ENCODE measurements at places on chromosomes 16 and 17. TPM values are rescaled to one million over a fixed set of nuclear protein-coding genes. Genes with fewer than 3 reads are reported as not detected.

The TP53TG3B gene
- not detected for total RNA-seq

The C1QTNF8 gene
- not detected for total RNA-seq

The CORO6 gene
- total RNA-seq = 0.82 TPM

The KRTAP4-1 gene
- total RNA-seq = not detected

The CYTH1 gene
- total RNA-seq = 53.4 TPM

The TBKBP1 gene
- 13.9 TPM for total RNA-seq

The SLC47A2 gene
- under 0.01 TPM for total RNA-seq

The FBXL16 gene
- total RNA-seq = 4.5 TPM

The TMEM238L gene
- total RNA-seq = not detected

The CDH16 gene
- total RNA-seq = not detected

The KCNH4 gene
- total RNA-seq = 0.41 TPM

The GINS2 gene
- total RNA-seq = 4.9 TPM

The SLC13A2 gene
- total RNA-seq = not detected

The UBALD1 gene
- total RNA-seq = 1.6 TPM

The SAP30BP gene
- total RNA-seq = 39.9 TPM

The GRIN2A gene
- 6.9 TPM for total RNA-seq

The DNAI2 gene
- total RNA-seq = not detected

The AGRP gene
- not detected for total RNA-seq

The FAM83G gene
- total RNA-seq = 0.41 TPM

The RPS15A gene
- total RNA-seq = 1,618 TPM

The ADORA2B gene
- total RNA-seq = 4.1 TPM

The AATK gene
- 8.2 TPM for total RNA-seq

The KIFC3 gene
- 46.1 TPM for total RNA-seq

The KCNH6 gene
- total RNA-seq = not detected

The GSDMA gene
- total RNA-seq = under 0.01 TPM

The ALOX12 gene
- under 0.01 TPM for total RNA-seq

The ITGAD gene
- total RNA-seq = not detected

The C17orf50 gene
- 0.41 TPM for total RNA-seq

The FOXL1 gene
- 0.82 TPM for total RNA-seq

The WFDC1 gene
- 0.82 TPM for total RNA-seq

The TEDC2 gene
- 7.7 TPM for total RNA-seq

The ABCC12 gene
- 0.41 TPM for total RNA-seq

The CCP110 gene
- total RNA-seq = 73.8 TPM

The CBX1 gene
- total RNA-seq = 95.8 TPM

The GFAP gene
- total RNA-seq = 155 TPM

The HAGH gene
- 51.8 TPM for total RNA-seq

The KRT36 gene
- not detected for total RNA-seq

The CCL1 gene
- total RNA-seq = not detected

The ARHGAP23 gene
- total RNA-seq = 31.4 TPM

The QPRT gene
- 2.9 TPM for total RNA-seq
